ENCODE measurements at places on chromosomes 6 and 20.

GRCh38 chr6:161073930-161074329 lies 82.4 kb downstream of the MAP3K4 start:
- DNase-seq = no peak

DNA sequence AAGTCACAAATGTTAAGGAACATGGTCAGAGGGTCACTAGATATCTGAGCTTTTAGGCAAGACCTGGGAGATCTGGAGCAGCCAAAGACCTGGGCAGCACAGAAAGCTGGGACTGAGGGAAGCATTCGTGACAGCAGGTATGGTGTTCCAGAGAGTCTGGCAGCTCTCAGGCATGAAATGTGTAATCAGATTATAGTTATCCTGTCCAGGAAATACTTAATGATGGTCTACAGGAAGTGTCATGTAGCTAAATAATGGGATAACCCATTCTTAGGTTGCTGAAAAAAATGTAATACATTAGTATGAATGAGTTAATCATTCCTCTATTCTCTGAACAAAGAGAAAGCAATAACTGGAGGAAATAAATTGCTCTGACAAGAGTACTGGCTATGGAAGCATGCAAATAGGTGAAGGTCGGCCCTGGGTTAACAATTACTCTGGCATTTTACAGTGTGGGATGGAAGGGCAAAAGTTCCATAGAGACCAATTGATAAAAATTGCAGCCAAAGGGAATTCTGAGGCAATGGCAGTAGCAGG lies 740.5 kb downstream of the CBLN4 start:
- no peak for DNase-seq

- DNase-seq = peak; percentile 65
These were observed 56.2 kb upstream of the EDN1 start for GRCh38 chr6:12233693-12234571.

DNA sequence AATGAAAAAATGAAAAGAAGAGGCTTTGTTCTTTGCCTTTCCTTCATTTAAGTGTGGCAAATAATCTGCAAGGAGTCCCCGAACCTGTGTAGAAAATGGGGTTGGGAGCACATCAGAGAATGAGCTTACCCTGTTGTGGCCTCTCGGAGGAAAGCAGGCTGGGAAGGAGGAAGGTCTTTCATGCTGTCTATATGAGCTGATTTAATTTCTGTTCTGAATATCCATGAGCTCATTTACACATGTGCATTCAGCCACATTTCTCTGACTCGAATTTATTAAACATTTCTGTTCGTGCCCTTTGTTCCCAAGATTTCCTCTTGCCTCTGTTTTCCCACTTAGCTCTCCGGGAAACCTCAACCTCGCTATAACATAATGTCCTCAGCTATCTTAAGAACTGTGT lies 584.4 kb upstream of the CDH4 start:
- no peak for DNase-seq

DNA sequence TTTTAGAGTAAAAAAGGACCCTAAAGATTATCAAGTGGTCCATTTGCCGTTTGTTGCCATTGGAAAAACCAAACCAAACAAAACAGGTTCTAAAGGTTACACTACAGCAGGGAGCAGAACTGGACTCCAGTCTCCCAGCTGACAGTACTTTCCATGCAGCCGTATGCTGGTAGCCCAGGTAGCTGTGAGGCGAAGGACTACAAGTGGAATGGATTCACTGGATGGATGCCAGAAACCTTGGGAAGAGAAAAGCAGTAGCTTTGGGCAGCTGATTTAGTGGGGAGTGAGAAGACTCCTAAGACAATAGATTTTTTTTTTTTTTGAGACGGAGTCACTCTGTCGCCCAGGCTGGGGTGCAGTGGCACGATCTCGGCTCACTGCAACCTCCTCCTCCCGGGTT lies 88.3 kb downstream of the SASH1 start:
- DNase-seq = no peak

DNA sequence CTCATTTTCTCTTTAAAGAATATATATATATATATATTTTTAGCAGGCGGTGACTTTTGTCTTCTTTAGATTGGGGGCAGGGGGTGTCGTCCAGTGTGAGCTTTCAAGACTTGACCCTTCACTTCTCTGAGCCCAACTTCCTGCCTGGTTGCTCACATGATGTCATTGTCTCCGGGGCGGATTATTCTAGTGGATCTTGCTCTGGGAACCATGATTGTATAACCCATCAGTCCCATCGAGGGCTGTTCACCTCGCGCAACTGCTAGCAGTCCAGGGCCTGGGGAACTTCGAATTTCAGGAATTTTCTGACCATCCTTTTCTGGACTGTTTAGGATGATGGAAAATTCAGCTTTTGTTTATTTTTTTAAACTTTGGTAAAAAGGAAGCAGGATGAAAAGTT lies 1.0 kb downstream of the IGF2R start:
- DNase-seq = peak; percentile 68

- no peak for DNase-seq
These were observed 3.8 kb upstream of the EEF1A2 start for GRCh38 chr20:63502671-63503172.

- DNase-seq = no peak
These were observed 809.6 kb downstream of the TENT5A start for GRCh38 chr6:80942911-80943310.

DNA sequence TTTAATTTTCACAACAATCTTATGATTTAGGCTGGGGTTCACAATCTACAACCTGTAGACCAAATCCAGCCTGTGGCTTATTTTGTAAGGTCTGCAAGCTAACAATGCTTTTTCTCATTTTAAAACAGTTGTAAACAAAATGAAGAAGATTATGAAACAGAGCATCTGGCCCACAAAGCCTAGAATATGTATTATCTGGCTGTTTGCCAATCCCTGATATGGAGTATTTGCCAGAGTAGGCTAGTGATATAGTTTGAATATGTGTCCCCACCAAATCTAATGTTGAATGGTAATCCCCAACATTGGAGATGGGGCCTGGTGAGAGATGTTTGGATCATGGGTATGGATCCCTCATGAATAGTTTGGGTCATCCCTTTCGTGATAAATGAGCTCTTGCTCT lies 201.8 kb downstream of the DHX35 start:
- DNase-seq = no peak

- no peak for DNase-seq
These were observed 82.2 kb upstream of the NAA20 start for GRCh38 chr20:19934792-19935491.

- no peak for DNase-seq
These were observed 154.2 kb upstream of the RNF24 start for GRCh38 chr20:4169360-4170190.

GRCh38 chr6:96878143-96878542 lies 19.5 kb downstream of the NDUFAF4 start:
- no peak for DNase-seq

GRCh38 chr6:29319931-29320330 lies 18.4 kb downstream of the OR14J1 start:
- DNase-seq = no peak

GRCh38 chr6:53043581-53043980 lies 21.6 kb upstream of the FBXO9 start:
- DNase-seq = peak; percentile 77

GRCh38 chr6:36314221-36315014 lies 22.3 kb downstream of the BNIP5 start:
- DNase-seq = no peak

DNA sequence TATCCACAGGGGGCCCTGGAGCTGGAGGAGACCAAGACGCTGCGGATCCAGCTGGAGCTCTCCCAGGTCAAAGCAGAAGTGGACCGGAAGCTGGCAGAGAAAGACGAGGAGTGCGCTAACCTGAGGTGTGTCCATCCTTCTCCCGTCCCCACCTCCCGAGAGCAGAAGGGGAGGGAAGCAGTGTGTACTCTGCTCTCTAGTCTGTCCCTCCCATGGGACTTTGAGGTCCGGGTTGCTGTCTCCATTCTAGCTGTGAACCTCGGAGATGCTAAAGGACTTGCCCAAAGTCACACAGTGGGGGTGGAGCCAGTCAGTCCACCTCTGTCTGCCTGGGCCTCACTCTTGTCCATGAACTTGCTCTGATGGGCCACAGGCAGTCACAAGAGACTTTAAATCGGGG lies 44.1 kb downstream of the MYH7B start:
- no peak for DNase-seq

GRCh38 chr6:141211845-141212244 lies 920.9 kb upstream of the GJE1 start:
- DNase-seq = no peak

DNA sequence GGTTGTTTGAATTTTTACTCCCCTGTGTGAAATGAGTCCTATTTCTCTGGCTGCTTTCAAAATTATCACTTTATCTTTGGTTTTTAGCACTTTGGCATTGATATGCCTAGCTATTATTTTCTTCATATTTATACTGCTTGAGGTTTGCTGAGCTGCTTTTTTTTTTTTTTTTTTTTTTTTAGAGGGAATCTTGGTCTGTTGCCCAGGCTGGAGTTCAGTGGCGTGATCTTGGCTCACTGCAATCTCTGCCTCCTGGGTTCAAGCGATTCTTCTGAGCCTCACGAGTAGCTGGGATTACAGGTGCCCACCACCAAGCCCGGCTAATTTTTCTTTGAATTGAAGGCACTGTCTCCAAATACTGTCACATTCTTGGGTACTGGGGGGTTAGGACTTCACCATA lies 40.6 kb downstream of the STXBP5 start:
- DNase-seq = no peak

DNA sequence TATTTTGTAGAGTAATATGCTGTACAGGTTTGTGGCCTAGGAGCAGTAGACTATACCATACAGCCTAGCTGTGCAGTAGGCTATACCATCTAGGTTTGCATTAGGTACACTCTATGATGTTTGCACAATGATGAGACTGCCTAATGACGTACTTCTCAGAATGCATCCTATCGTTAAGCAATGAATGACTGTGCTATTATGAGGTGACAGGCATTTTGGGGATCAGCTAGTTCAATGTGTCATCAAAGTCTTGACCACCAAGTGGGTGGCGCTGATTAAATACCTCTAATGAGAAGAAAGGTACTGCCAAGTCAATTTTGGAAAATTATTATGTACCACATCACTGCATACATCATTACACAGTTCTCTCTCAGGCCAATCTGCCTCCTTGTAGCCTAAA lies 190.2 kb downstream of the BACH2 start:
- DNase-seq = no peak

GRCh38 chr6:134502614-134503549 lies 185.0 kb upstream of the SGK1 start:
- no peak for DNase-seq

DNA sequence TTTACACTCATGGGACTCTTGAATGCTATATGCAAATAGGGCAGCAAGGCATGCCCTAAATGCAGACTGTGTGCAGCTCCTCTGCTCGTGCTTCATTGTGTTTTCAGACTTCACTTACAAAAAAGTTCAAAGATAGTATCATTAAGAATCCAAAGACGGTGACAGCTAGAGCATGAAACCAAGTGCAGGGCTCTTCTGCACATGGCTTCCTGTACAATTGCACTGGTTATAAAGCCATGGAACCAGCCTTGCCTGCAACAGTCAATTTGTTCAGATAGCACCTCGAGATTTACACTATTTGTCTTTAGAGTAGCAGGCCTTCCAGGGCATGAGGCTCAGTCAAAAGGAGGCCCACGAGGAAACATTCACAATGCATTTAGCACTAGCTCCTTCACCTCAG lies 35.6 kb downstream of the RFPL4B start:
- DNase-seq = no peak

DNA sequence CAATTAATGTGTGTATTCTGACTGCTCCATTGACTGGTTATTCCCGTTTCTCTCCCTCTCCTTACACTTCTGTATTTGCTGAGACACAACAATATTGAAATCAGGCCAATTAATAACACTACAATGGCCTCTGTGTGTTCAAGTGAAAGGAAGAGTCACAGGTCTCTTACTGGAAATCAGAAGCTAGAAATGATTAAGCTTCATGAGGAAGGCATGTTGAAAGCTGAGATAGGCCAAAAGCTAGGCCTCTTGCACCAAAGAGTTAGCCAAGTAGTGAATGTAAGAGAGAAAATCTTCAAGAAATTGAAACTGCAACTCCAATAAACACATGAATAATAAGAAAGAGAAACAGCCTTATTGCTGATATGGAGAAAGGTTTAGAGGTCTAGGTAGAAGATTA lies 489.5 kb upstream of the CITED2 start:
- DNase-seq = no peak

DNA sequence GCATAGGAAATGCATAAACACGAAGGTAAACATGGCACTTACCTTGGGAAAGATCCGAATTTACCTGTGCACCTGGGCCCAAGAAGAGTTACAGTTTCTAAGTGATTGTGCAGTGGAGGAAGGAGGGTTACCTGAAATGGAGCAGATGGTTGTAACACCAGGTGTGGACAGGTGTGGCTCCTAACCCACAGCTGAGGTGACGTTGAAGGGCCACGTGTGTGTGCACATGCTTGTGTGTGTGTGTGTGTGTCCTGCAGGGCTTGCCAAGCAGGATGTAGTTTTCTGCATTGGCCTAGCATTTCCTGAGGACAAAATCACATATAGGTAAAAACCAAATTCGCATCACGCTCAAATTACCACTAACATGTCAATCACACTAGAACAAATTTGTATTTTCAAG lies 240.8 kb downstream of the ANKRD60 start:
- DNase-seq = no peak

GRCh38 chr20:22385602-22386305 lies 198.6 kb downstream of the FOXA2 start:
- DNase-seq = no peak

GRCh38 chr20:23335521-23335920 lies 15.1 kb upstream of the NXT1 start:
- no peak for DNase-seq

DNA sequence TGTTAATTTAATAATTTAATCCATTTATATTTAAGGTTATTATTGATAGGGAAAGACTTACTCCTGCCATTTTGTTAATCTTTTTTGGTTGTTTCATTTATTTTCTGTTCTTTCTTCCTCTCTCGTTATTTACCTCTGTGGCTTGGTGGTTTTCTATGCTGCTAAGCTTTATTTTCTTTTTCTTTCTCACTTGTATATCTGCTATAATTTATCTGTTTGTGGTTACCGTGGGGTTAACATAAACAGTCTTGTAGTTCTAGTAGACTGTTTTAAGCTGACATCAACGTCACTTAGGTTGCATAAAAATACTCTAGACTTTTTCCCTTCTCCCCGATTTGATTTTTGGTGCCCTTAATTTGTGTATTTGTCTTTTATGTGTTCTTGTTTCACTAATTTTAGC lies 381.3 kb upstream of the SPTLC3 start:
- no peak for DNase-seq

DNA sequence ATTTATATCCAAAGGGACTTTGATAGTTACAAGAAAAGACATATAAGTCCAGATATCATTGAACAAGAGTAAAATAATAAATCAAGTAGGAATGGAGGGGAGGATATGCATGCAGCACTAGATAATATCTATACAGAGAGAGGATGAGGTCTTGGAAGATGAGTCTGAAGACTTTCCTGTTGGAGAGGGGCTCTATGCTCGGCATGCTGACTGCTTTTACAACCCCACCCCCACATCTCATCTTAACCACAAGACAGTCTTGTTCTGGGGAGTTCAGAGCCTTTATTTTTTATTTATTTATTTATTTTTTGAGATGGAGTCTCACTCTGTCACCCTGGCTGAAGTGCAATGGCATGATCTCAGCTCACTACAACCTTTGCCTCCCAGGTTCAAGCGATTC lies 48.4 kb upstream of the IER3 start:
- DNase-seq = no peak

Data from GM03348 (cell line).